ENCODE measurements at places on chromosomes 2 and 18. TPM values are rescaled to one million over a fixed set of nuclear protein-coding genes. Genes with fewer than 3 reads are reported as not detected.
A peak's percentile ranks its signal among the peaks of the same experiment; 100 is the strongest.

Gene HOXD9
- total RNA-seq: 23.8 TPM

DNA sequence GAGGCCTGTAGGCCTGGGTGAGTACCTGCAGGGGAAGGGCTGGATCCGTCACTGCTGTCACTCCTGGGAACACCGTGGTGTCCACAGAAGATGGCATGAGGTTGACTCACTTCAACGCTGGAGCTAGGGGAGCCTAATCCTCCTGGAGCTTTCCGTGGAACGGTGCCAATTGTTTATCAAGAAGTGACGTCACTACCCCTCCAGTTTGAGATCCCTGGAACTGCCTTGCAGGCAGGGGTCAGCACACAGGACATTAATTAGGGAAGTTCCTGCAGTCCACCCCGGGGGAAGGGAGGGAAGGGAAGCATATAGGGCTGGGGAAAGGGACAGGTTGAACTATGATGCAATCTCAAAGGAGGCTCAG is 408.6 kb downstream of the GALR1 start:
- no peak for DNase-seq

Gene CROCC2
- not detected for total RNA-seq

Gene ALKAL2
- total RNA-seq: not detected

Gene GAREM1
- total RNA-seq: 0.20 TPM

Gene CRYGD
- total RNA-seq: not detected

- DNase-seq: peak; percentile 12
These were observed 98.1 kb upstream of the SH3BP4 start for GRCh38 chr2:234853729-234854128.

DNA sequence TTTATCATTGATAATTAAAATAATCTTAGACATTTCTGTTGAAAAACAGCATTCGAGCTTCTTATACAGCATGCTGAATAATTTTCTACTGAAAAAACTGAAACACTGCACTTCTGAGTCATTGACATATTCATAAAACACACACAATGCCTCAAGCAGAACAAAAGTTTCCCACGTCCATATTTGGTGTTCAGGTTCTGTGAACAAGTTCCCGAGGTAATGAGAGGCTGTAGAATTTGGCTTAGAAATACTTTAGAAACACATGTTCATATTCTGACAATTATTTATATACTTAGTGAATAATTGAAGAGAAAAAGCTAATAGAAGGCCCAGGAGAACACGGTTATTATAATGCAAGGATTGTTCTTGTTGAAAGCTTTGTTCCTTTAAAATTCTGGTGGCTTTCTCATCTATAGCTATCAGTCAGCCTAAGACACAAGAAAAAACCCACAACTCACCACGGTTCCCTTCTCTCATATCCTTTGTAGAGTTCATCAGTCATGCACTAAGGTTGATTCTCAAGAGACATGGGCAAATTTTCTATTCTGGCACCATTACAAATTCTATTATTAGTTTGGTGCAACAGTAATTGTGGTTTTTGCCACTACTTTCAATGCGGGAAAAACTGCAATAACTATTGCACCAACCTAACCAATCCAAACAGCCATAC is 194.4 kb downstream of the TMX3 start:
- no peak for DNase-seq

DNA sequence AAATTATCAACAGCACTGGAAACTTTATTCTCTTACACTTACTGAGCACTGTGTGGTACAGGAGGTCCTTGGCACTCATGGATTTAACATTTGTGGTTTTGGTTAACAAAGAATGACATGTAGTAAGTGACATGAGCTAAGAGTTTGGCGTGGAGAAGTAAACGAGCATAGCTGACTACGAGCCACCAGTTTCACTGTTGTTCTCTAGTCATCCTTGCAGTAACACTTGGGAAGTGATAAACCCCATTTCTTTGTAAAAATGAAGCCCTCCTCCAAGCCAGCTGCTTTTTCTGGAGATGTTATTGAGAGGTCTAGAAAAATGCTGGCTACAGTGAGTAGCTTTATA is 32.7 kb downstream of the QPCT start:
- no peak for DNase-seq

GRCh38 chr2:64179582-64180321 is 35.5 kb upstream of the PELI1 start:
- DNase-seq: no peak

Gene AFF3
- total RNA-seq: under 0.01 TPM

- no peak for DNase-seq
These were observed 439.8 kb downstream of the TNS1 start for GRCh38 chr2:217562871-217563480.

Gene CYBRD1
- total RNA-seq: 14.6 TPM

DNA sequence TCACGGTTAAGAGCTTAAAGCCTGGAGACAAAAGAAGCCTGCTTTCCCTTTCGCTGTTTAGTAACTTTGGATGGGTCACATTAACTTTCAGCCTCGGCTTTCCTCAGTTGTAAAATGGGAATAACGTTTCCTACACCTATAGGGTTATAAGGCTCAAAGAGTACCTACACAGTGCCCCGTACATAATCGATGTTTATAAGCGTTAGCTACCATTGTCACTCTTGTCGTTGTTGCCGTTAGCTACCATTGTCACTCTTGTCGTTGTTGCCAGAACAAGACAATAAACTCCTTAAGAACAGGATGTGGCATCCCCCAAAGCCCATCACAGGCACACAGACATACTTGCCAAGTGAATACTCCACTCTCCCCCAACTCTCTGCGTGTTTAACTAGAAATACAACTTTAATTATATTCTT is 901 bp upstream of the MFSD6 start:
- no peak for DNase-seq

DNA sequence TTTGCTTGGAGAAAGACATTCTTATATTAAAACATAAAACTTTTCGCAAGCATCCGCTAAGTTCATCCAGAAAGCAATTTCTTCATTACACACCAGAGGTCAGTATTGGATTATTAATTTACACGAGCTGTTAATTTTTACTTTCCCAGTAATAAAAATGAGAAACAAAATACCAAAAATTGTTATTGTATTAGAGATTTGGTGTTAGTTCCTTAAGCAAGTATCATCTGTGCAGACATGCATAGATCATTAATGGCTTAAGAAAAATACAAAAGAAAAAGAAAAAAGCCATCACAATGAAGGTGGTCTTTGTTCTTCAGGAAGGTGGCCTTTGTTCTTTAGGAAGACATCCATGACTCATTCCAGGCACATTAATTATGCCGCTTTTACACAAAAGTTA is 53.6 kb upstream of the HNMT start:
- peak; percentile 43 for DNase-seq

DNA sequence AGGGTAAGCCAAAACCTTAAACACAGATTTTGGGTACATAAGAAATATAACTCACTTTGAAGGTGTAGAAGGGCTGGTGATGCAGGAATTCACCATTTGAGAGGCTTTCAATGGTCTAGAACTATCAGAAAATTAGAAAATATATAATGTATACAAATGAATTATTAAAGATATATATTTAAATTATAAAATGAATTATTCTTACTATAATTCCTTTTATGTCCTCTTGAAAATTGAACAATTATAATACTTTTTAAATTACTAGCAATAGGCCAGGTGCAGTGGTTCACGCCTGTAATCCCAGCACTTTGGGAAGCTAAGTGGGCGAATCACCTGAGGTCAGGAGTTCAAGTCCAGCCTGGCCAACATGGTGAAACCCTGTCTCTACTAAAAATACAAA is 60.7 kb downstream of the VIL1 start:
- no peak for DNase-seq

Gene IL36RN
- total RNA-seq: not detected

GRCh38 chr2:124171472-124172063 is 146.5 kb downstream of the CNTNAP5 start:
- no peak for DNase-seq

Gene UGT1A5
- total RNA-seq: not detected

- DNase-seq: peak; percentile 26
These were observed 2.6 kb downstream of the MAB21L4 start for GRCh38 chr2:240893363-240893844.

DNA sequence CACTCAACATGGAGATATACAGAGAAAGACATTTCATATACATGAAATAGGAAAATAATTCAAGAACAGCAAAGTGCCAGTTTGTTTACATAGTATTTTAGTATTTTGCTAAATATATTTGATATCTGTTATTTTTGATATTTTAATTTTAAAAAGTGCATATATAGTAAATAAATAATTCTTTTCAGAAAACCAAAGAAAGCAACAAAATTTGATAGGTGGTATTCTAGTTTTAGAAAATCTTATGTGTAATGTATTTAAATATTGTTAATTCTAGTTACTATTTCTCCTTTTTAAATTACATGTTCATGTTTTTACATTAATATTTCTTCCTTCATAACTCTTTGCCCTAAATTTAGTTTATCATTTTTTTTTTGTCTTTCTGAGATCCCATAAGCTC is 34.5 kb upstream of the FAM171B start:
- no peak for DNase-seq

DNA sequence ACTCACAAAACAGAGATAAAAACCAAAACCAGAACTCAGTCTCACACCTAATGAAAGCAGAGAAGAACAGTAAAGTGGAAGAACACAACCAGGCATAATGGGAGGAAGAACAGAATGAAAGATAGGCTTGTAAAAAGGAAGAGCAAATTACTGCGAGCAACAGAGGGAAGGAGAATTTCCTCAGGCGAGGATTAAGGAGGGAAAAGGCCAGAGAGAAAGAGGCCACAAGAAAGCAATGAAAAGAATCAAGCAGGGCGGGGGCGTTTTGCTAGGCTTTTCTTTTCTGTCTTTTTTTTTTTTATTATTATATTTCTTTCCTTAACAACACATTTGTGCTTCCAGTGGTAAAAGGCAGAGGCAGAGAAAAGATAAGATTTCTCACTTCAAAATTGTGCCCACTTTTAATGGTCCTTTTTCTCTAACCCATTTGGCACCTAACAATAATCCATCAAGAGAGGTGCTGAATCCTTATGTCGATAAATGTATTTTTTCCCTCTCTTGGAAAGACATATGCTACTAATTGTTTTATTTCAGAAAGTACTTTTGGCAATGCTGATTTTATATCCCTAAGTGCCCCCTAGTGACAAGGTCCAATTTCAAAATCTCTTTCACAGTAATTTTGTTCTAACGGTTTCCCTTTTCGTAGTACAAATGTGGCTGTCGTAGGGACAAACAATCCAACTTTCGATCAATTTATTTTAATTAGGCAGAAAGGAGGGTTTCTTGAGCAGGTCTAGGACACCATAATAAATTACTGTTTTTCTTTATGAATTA is 138.7 kb upstream of the AQP4 start:
- DNase-seq: peak; percentile 3

Gene RALBP1
- total RNA-seq: 63.3 TPM

- DNase-seq: no peak
These were observed 60.8 kb downstream of the MTHFD2 start for GRCh38 chr2:74259191-74259590.

Gene HOXD13
- not detected for total RNA-seq

DNA sequence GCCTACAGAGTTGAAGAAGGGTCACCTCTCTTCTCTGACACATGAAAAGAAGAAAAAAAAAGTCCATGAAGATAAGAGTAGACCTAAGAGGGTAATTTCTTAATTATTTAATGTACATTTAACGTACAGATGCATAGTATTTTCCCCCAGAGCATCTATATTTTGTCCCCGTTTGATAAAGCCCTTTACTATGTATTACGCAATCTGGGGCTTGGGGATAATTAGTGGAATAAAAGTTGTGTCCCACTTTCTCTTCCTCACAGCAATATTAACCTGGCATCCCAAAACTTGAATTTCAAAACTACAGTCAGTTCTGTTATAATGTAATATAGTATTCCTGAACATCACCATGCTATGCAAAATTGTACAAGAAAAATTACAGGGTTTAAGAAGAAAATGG is 254.1 kb downstream of the SUCLG1 start:
- DNase-seq: no peak

- DNase-seq: no peak
These were observed 209.7 kb downstream of the ASB1 start for GRCh38 chr2:238636269-238637073.

DNA sequence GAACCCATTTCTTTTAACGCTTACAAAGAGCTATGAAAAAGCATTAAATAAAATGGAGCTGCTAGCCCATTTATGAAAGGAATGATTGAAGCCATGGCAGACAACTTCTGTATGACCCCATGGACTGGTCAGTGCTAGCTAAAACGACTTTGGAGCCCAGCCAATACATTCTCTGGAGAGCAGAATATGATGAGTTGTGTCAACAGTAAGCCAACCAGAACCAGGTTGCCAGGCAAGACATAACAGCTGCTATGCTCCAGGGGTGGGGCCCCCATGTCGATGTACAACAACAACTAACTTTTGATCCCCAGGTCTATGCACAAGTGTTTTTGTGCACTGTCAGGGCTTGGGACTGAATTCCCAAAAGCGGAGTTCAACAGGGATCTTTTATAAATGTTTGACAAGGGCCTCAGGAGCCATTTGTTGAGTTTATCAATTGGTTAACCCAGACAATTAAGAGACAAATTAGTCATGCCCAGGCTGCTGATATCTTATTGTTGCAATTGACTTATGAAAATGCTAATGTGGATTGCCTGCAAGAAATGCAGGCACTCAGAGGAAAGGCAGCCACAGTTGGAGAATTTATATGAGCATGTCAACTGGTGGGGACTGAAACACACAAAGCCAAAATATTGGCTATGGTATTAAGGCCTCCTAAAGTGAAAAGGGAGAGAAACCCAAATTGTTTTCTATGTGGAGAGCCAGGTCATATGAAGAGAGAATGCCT is 64.6 kb upstream of the MYO3B start:
- DNase-seq: no peak

DNA sequence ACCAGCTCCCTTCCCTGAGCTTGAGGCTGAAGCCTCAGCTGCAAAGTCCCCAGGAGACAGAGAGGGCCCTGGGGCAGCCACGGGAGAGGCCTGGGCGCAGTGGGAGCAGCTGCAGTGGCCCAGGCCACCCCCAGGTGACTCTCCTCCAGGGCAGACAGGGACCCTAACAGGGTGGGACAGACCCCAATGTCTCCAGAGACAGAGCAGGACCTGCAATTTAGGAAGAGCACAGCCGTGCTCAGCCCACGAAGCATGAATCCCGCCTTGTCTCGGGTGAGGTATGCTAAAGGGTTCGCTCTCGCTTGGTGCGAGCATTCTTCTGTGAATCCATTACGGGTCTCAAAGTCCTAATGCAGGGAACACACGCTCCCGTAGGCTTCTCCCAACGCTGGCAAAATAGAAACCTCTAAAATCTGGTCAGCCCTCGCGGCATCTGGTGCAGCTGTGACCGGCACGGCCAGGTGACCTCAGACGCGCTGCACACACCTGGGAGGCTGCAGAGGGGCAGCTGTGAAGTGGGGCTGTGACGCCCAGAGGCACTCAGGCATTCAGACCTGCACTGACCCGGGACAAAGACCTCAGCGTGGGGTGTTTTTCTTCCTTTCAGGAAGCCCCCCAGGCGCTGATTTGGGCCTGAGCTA is 12.6 kb downstream of the MBP start:
- DNase-seq: no peak

Gene ONECUT2
- under 0.01 TPM for total RNA-seq

GRCh38 chr18:13191779-13192178 is 26.8 kb upstream of the LDLRAD4 start:
- no peak for DNase-seq

GRCh38 chr2:831622-832021 is 119.0 kb upstream of the SNTG2 start:
- DNase-seq: no peak

Gene EMILIN2
- total RNA-seq: 4.8 TPM

- DNase-seq: no peak
These were observed 253.6 kb downstream of the SOX11 start for GRCh38 chr2:5945742-5946141.

Gene CNGA3
- total RNA-seq: not detected

All from lung microvascular endothelial cell (primary cell).